ENCODE measurements at places on chromosomes 12 and 14. TPM values are rescaled to one million over a fixed set of nuclear protein-coding genes. Genes with fewer than 3 reads are reported as not detected.

The RAD51B gene
- 14.3 TPM for total RNA-seq

The FGF6 gene
- not detected for total RNA-seq

The RESF1 gene
- total RNA-seq: 106 TPM

The HELB gene
- total RNA-seq: 0.79 TPM

The KRT72 gene
- total RNA-seq: not detected

The TOMM20L gene
- total RNA-seq: not detected

The ADGRD1 gene
- total RNA-seq: not detected

The SLC2A13 gene
- total RNA-seq: 3.4 TPM

The GDF3 gene
- not detected for total RNA-seq

The TAS2R31 gene
- total RNA-seq: 3.2 TPM

The KCNH5 gene
- total RNA-seq: not detected

The OTX2 gene
- not detected for total RNA-seq

The GPATCH2L gene
- total RNA-seq: 69.1 TPM

The MYO1H gene
- not detected for total RNA-seq

The SLC38A4 gene
- total RNA-seq: under 0.01 TPM

The CLEC2B gene
- total RNA-seq: 11.9 TPM

The KRT73 gene
- not detected for total RNA-seq

The BBOF1 gene
- 1.3 TPM for total RNA-seq

The FAM90A1 gene
- 0.11 TPM for total RNA-seq

The SLC4A8 gene
- 5.1 TPM for total RNA-seq

The SP1 gene
- 27.4 TPM for total RNA-seq

The CMA1 gene
- not detected for total RNA-seq

The SLC17A8 gene
- not detected for total RNA-seq

The TPH2 gene
- 0.14 TPM for total RNA-seq

The FAIM2 gene
- total RNA-seq: not detected

The SCN8A gene
- total RNA-seq: 30.7 TPM

The OTOGL gene
- total RNA-seq: 0.63 TPM

The SMOC1 gene
- 0.04 TPM for total RNA-seq

The DAO gene
- not detected for total RNA-seq

The GLI1 gene
- total RNA-seq: 0.07 TPM

The SSPN gene
- total RNA-seq: 2.0 TPM

The KRT2 gene
- not detected for total RNA-seq

The APOLD1 gene
- total RNA-seq: 3.8 TPM

The GALNT16 gene
- 0.11 TPM for total RNA-seq

The C12orf56 gene
- under 0.01 TPM for total RNA-seq

The OVCH1 gene
- total RNA-seq: 0.21 TPM

The DCN gene
- 1.4 TPM for total RNA-seq

The ACOT6 gene
- total RNA-seq: not detected

The SERPINA12 gene
- total RNA-seq: not detected

The EFS gene
- not detected for total RNA-seq

The KLHL42 gene
- 28.0 TPM for total RNA-seq

The LRFN5 gene
- total RNA-seq: 0.14 TPM

The MOK gene
- 6.1 TPM for total RNA-seq

The OR4K2 gene
- not detected for total RNA-seq

The SERPINA4 gene
- not detected for total RNA-seq

The GPHB5 gene
- not detected for total RNA-seq

The CHGA gene
- total RNA-seq: not detected

The PDZRN4 gene
- not detected for total RNA-seq

The SYNDIG1L gene
- not detected for total RNA-seq

The PLBD1 gene
- total RNA-seq: 0.40 TPM

The DPY19L2 gene
- total RNA-seq: 0.20 TPM

The NR1H4 gene
- not detected for total RNA-seq
